ENCODE measurements at places on chromosomes 1 and 21.

GRCh38 chr1:54517496-54517895 is 30.5 kb upstream of the ACOT11 start:
- no peak for DNase-seq

DNA sequence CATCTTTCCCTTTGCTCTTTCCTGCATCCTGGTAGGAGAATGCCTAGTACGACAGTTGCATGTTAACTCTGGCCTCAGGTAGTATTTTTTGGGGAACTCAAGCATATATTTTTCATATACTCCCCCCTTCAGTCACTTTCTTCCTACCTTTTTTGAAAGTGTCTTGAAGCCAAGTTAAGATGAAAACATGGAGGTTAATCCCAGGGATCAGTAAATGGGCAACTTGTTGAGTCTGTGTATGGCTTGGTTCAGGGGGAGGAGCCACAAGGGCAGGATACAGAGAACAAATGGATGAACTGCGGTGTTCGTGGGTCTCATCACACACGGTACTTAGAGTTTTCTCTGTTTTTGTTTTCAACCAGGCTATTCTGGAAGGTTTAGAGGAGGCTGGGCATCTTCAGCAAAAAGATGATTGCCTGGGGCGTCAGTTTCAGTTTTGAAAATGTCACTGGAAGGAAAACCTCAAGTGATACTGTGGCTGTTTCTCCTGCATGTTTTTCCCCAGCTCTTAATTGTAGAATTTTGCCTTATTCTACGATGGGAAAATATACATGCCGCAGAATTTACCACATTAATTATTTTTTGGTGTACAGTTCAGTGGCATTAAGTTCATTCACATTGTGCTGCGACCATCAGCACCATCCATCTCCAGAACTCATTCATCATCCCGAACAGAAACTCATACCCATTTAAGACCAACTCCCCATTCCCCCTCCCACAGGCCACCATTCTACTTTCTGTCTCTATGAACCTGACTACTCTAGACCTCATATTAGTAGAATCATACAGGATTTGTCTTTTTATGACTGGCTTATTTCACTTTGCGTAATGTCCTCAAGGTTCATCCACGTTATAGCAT is 71.5 kb downstream of the MAP10 start:
- DNase-seq, result no peak

DNA sequence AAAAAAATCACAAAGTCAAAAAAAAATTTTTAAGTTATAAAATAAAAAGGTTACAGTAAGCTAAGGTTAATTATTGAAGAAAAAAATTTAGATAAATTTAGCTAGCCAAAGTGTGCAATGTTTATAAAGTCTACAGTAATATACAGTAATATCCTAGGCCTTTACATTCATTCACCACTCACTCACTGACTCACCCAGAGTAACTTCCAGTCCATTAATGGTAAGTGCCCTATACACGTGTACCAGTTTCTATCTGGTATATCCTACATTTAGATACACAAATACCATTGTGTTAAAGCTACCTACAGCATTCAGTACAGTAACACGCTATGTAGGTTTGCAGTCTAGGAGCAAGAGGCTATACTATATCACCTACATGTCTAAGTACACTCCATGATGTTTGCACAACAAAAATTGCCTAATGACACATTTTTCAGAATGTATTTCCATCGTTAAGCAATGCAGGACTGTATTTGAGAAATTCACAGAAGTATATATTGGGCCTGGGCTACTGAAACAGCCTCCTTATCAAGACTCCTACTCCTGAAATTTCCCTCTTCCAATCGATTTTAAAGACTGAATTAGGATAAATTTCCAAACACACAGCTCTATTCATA is 155.1 kb downstream of the COP1 start:
- no peak for DNase-seq

- no peak for DNase-seq
Observed at GRCh38 chr1:203626910-203627246, 246 bp downstream of the ATP2B4 start.

- no peak for DNase-seq
Observed at GRCh38 chr1:199857108-199857507, 170.4 kb upstream of the NR5A2 start.

DNA sequence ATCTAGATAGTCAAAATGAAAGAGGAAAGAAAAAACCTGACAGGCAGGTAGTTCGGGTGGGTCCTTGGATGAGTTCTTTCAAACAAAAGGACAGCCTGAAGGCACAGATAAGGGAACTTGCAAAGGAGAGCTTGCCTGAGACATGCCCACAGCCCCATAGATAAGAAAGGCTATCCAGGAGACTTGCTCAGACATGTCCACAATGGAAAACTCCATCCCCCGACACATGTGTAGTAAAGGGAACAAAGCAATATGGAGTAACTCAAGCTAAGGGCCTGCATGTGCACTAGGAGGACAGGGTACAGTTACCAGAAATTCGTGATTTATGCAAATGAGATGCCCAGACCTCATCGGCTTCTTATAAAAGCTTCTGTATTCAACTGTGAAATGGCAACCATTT is 281.5 kb downstream of the NEGR1 start:
- no peak for DNase-seq

DNA sequence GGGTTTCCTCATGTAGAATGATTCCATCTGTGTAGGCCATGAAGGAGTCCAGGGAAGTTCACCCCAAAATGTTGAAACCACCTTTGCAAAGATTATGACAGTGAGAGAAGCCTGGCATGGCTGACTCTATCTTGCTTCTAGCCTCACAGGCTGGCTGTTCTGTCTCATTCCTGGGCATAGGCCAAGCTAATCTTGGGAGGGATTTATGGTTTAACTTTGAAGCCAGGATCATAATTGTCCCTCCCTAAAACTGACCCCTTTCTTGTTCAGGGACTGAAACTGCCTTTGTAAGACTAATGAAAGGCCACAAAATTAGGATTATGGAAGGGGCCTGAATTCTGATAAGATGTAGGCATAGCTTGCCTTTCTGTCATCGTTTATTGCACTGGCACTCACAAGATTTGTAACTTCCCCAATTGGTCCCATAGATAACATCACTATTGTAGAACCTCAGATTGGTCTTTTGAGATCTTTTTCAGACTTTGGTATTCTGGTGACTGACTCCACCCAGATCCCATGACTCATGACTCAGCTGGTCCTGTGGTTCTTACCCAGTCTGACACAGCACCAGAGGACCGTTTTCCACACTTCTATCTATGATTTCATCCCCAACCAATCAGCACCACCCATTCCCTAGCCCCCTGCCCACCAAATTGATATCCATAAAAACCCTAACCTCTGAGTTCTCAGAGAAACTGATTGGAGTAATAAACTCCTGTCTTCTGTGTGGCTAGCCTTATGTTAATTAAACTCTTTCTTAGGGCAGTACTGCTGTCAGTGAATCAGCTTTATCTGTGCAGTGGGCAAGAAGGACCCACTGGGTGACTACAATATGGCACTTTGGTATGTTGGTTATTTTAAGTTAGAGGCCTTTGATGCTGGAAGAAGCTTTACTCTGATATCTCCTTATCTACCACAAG is 13.6 kb upstream of the LAMTOR5 start:
- no peak for DNase-seq

DNA sequence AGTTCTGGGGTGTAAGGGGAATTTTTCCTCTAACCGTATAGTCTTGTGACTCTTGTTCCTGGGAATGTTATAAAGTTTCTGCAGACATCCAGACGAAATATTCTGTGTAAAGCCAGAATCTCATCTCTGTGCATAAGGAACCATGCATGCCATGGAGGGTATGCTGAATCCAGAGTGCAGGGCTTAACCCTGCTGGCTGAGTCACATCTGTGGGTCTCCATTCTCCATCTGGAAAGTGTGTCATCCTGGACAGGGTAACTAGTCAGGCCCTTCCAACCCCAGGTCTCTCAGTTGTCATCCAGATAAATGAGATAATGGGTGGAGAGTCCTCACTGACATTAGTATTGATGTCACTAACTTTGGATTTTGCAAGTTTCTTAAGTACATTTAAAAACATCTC is 48.8 kb downstream of the ATP5PO start:
- no peak for DNase-seq

- no peak for DNase-seq
Observed at GRCh38 chr1:211534545-211535291, 42.8 kb upstream of the RD3 start.

- no peak for DNase-seq
Observed at GRCh38 chr1:12417389-12417788, 187.6 kb downstream of the VPS13D start.

- DNase-seq, result peak; percentile 87
Observed at GRCh38 chr1:110011527-110012041, 22.8 kb upstream of the STRIP1 start.

DNA sequence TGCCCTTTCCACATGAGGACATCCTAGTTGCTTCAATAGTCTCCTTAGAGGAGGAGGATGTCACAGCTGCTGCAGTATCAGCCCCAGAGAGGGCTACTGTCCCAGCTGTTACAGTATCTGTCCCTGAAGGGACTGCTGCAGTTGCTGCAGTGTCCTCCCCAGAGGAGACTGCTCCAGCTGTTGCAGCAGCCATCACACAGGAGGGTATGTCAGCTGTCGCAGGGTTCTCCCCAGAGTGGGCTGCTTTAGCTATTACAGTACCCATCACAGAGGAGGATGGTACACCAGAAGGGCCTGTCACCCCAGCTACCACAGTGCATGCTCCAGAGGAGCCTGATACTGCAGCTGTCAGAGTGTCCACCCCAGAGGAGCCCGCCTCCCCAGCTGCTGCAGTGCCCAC is 78.5 kb upstream of the BMP8A start:
- DNase-seq, result no peak

- no peak for DNase-seq
Observed at GRCh38 chr1:84861988-84862644, 30.9 kb downstream of the LPAR3 start.

- DNase-seq, result no peak
Observed at GRCh38 chr1:236069796-236070195, 4.9 kb upstream of the NID1 start.

DNA sequence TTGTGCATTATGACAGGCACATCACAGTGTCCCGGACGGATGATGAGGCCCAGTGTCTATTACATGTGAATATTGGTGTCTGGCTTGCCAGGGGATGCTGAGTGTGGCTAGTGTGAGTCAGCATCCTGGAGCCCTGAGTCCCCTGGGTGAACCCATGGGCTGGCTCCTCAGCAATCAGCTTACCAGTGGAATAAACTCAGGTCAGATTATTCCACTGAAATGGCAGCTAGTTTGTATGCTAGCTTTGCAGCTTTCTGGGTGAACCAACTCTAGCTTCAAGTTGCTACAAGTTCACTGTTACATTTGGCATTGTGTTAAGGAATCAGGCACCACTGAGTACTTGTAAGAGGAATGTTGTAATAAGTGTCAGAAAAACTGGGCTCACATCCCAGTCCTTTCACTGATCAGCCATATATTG is 23.9 kb upstream of the RPTN start:
- DNase-seq, result no peak

DNA sequence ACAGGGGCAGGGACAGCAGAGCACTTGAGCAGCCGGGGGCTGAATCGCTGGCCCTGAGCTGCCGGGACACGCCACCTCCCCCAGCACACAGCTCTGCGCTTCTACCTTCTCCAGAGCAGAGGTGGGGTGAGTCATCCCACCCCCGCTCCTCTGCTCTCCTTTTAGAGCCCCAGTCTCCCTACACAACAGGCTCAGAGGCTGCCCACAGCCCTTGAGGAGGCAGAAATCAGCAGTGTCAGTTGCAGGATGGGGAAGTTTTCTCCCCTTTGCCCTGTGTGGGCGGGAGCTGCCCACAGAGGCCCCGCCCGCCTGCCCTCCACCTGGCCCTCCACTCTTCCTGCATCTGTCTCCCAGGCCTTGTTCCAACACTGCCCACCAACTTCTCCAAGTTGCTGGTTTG is 94.6 kb downstream of the STUM start:
- DNase-seq, result no peak

GRCh38 chr1:222547944-222548671 is at the start of gene HHIPL2:
HHIPL2 (minus strand) TSS chr1:222548104; CDS start chr1:222548044, 60 bp downstream.
- no peak for DNase-seq

- DNase-seq, result no peak
Observed at GRCh38 chr1:158093376-158093775, 87.3 kb upstream of the CD1D start.

GRCh38 chr1:244246334-244246733 is 195.3 kb downstream of the ZBTB18 start:
- no peak for DNase-seq

- DNase-seq, result no peak
Observed at GRCh38 chr21:44024257-44024656, 12.1 kb downstream of the TRAPPC10 start.

GRCh38 chr1:47438165-47439016 is 547 bp downstream of the FOXD2 start:
- no peak for DNase-seq

DNA sequence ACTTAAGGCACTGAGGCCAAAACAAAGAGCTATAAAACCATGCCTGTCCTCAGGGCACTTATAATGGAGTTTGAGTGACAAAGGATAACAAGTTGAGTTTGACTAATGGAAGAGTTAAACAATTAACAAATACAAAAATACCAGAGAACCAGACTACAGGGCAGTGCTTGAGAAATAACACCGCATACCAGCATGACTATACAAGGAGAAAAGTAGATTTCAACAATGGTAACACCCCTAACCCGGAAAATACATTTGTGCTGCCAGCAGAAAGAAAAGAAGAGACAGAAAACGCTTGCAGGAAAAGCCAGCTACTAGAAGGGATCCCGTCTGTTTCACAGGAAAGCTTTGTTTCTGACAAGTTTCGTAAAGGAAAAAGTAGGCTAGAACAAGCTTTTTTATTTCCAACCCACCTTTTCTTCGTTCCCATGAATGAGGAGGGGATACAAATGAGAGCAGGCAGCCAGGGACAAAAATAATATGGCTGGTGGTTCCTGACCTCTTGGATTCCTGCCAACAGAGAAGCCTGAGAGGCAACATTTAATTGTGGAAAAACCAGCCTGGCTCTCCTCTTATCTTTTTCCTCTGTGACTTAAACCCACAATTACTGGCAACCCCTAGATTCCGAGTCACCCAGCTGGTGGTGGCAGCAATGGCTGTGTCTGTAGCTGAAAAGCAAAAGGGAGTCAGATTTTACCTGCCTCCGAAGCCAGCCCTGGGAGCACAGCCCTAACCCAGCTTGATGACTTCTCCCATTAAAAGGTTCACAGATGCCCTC is 56.5 kb downstream of the WLS start:
- DNase-seq, result no peak

- DNase-seq, result peak; percentile 18
Observed at GRCh38 chr1:248696261-248696660, 6.3 kb downstream of the OR14I1 start.

GRCh38 chr1:47687631-47688460 is 250.0 kb downstream of the FOXD2 start:
- no peak for DNase-seq

- DNase-seq, result no peak
Observed at GRCh38 chr1:198624648-198624980, 14.2 kb upstream of the PTPRC start.

DNA sequence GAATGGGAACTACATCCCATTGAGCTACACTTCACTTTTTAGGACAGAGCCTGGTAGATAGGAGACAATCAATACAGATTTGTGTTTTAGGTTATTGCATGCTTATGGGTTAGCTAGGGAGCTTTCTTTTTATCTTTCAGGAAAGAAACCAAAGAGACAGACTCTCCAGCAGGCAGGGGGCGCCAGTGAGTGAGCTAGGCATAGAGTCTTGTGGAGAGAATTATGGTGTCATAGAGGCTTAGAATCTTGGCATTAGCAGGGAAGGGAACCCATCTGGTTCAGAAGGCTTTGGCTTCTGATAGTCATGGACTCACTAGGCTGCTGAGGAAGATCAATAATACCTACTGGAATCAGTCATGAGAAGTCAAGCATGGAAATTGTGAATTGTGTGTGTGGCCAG is at the start of gene SMCP:
TSS of gene SMCP (plus strand) at position 281 of the 400 bp plus-strand sequence. CDS start 6,101 bp downstream, outside the sequence.
- no peak for DNase-seq

Data from GM12864 (cell line).